ENCODE measurements at places on chromosomes 1 and 21. TPM values are rescaled to one million over a fixed set of nuclear protein-coding genes. Genes with fewer than 3 reads are reported as not detected.

DNA sequence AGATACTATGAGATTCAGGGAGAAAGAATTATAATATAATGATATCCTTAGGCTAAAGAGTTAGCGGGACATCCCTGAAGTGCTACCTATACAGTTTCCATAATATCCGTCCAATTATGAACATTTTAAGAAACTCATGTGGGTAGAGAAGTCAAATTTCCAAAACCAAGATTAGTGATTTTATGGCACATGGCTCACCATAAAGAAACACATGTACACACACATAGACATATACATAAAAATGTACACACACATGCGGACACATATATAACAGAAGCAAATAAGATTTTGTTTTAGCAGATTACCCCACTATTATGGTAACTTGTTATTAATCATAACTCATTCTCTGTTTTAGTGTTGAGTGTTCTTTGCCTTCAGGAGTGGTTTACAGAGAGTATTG is 566.7 kb upstream of the NEGR1 start:
- no peak for DNase-seq

GRCh38 chr1:221611656-221612046 is 130.2 kb downstream of the DUSP10 start:
- no peak for DNase-seq

DNA sequence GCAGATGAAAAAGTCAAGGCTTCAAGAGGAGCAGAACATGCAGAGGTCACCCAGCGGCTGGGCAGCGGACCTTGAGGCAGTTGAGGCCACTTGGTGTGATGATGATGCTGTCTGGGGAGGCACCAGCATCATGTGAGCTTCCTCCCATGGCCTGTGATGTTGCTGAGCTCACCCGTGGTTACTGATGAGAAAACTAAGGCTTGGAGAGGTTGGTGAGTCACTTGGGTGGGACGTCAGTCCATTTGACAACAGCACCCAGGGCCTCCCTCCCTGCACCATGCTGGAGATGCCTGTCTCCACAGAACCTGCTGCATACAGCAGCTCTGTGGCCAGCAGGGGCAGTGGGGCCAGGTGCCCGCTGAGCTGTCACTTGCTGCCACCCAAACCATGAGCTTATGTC is 146.8 kb downstream of the NPHP4 start:
- no peak for DNase-seq

DNA sequence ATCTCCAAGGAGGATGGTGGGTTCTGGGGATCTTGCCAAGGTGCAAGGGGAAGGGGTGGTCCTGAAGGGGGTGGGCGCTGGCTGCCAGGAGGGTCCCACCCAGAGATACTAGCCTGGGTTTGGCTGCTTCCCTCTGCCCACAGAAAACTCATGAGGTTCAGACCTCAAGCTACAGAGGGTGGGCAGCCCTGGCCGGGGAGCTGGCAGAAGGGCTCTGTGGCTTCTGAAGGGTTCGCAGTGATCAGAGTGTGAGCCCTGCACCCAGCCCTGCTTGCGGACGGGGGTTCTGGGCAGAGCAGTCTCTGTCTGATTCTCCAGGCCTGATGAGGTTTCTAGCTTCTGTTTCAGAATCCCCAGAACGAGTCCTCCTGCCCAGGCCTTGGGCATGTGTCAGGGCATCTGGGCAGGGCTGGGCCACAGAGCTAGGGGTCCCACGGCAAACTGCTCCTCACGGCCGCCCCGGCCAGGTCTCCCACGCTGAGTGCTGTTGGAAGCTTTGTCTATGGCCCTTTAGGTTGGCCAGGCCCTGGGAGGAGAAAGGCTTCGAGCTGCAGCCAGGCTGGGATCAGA is 635 bp upstream of the MMEL1 start:
- no peak for DNase-seq

GRCh38 chr1:93585059-93585966 is 96.3 kb downstream of the BCAR3 start:
- no peak for DNase-seq

The PITHD1 gene
- 42.4 TPM for total RNA-seq

GRCh38 chr1:214236477-214236876 is 44.5 kb upstream of the SMYD2 start:
- DNase-seq, result no peak

- DNase-seq, result no peak
These were observed 143.6 kb downstream of the GABPA start for GRCh38 chr21:25878344-25878743.

DNA sequence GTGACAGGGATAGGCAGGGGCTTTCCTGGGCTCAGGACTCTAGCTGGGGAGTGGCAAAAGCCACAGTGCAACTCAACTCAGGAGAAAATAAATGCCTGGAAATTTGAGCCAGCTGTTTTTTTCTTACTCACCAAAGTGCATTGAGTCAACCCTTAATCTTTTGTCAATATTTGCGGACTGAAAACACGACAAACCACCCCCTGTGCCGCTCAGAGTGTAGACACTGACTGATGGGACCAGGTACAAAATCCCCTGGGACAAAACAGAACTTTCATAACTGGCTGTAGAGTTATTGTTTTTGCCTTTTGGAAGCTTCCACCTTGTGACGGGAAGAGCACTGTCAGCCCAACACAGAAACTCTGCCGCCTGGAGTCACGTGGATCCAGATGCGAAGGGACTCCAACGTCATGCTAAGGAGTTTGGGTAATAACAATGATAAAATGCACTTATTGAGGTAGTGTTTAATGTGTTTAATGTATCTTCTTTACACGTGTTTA is 164.6 kb downstream of the PLPP3 start:
- DNase-seq, result no peak

DNA sequence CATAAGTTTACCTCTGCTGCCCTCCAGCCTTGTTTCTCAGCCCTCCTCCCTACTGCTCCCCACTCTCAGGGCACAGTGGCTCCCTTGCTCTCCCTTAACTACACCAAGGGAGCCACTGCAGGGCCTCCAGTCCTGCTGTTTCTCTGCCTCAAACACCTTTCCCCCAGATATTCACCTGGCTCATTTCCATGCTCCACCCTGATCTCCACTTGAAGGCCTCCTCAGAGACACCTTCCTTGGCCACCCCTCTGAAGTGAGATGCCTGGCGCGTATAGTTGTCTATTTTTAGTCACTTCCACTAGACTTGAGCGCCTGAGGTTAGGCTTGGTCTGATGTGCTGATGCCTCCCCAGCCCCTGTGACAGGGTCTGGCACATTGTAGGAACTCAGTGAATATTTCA is 34.9 kb downstream of the SEC16B start:
- DNase-seq, result no peak

DNA sequence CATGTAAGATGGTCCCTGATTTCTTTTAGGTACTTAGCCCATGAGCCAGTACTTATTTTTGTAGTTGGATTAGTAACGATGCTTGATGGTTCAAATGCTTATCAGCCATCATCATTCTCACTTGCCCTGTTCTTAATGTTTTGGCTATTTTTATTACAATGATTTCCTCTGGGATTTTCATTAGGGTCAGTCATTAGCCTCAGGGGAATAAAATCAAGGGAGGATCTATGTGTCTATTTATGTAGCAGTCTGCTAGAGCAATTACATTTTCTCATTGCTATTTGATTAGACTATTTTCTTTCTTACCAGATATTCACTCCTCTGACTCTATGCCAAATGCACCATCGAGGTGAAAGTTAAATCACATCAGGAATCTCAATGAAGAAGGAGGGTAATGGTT is 10.9 kb upstream of the CCT8 start:
- DNase-seq, result no peak

DNA sequence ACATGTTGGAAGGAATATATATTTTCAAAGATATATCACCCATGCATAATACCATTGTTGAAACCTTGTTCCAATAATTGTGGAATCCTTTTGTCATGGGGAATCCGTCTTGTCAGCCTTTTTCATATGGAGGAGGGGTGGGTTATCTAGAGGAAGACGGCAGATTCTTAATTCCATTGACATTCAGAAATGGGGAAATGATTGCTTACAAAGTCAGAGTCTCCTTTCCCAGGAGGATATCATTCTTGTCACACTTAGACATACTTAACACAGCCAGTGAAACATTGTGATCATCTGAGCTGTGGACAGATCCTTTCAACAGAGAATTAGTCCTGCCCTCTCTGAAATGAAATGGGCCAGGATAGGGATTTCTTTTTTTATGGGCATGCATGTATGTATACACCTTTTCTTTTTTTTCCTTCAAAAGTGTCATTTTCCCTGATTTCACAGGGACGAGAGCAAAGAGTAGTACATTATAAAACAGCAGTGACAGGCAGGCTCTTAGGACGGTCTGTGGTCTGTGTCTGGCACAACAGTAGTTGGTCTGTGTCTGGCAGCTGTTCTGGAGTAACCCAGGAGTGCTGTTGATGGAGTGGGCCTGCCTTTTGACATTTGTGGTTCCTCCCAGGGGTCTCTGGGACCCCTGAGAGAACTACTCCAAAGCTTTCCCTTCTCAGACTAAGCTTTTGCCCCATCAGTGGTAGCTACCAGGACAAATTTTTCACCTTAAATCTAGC is 50.1 kb downstream of the VPS13D start:
- no peak for DNase-seq

GRCh38 chr1:113276507-113276906 is 113.8 kb upstream of the MAGI3 start:
- DNase-seq, result no peak

GRCh38 chr1:29972421-29973053 is 736.2 kb downstream of the PTPRU start:
- no peak for DNase-seq

- peak; percentile 85 for DNase-seq
These were observed 630 bp downstream of the ACP6 start for GRCh38 chr1:147669469-147670318.

GRCh38 chr1:6065093-6065858 is 19.6 kb downstream of the KCNAB2 start:
- no peak for DNase-seq

DNA sequence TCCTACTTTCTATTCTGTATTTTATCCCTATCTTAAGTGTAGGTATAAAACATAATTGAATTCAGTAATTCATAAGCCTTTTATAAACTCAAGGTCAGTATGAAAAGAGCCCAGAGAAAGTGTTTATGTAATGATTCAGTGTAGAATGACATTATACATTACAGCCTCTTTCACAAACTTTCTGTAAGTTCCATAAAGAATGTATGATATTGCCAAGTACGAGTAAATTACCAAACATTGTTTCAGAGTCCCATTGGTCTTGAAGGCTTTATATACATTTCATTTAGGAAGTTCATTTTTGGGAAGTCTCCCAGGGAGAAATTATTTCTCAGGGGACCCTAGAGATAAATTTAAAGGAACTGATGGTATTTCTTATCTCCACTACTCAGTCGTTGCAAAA is 37.8 kb upstream of the VAMP3 start:
- no peak for DNase-seq

The CR1L gene
- total RNA-seq, result not detected

DNA sequence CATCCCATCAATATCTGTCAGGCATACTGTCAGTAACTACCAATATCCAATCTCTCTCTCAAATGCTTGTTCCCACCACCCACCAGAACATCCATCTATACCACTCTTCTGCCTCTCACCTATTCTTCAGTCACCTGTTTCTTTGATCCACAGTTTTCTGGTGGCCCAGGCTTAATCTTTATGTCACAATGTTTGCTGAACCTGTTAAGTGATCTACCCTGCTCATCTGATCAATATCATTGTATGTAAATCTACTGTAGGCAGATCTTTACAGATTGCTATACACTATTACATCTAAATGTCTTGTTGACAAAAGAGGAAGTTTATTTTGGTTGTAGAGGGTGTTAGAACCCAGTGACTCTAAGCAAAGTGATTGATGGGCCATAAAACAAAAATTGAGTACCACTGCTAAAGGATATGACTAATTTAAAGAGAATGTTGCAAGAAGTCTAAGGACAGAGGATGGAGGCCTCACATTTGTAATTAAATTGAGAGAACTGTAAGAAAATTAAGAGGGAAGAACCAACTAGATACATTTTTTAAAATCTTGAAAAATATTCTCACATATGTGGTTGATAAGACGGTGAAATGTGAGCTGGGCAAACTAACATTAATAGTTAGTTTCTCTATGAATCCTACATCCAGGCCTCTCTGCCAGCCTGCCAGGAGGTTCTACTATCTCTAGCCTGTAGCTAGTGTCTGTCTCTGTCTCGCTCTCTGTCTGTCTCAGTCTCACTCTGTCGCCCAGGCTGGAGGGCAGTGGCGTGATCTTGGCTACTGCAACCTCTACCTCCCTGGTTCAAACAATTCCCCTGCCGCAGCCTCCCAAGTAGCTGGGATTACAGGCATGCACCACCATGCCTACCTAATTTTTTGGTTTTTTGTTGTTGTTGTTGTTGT is 34.1 kb downstream of the EGLN1 start:
- DNase-seq, result no peak

DNA sequence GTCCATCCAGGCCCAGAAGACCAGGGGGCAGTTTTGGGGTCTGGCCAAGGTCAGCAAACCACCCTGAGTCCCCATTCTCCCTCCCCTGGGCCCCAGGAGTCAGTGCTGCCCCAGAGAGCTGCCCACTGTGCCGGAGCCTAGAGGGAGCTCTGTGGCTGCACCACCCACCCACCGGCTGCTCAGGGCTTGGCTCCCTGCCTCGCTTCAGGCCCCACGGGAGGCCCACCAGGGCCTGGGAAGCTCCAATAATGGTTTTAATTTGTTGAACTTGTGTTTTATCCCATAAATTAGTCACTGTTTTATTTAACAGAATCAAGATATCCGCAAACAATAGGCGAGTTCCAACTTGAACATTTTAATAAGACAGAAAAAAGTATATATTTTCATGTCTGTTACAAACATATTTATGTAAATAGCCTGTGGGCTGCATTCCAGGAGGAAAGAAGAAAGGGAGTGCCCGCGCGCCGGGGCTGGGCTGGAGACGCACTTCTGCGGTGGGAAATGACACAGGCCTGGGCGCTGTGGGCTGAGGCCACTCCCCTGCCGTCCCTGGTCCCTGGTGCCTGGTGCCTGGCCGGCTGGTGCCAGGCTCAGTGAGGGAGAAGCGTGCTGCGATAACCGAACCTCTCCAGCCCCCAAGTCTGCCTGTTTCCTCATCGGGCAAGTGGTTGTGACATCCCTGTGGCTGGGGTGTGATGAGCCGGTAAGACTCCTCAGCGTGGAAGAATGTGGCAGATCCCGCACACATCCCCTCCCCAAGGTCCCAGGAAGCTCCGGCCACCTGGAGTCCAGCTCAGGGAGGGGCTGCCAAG is 160.5 kb downstream of the PEX14 start:
- DNase-seq, result no peak
